ENCODE measurements at places on chromosomes 5 and 9. TPM values are rescaled to one million over a fixed set of nuclear protein-coding genes. Genes with fewer than 3 reads are reported as not detected.

Gene MEF2C
- 1.9 TPM for total RNA-seq

Gene NEUROG1
- not detected for total RNA-seq

Gene TMEFF1
- 1.3 TPM for total RNA-seq

Gene BTNL8
- not detected for total RNA-seq

Gene PCDHA9
- not detected for total RNA-seq

Gene FOXD4
- 0.34 TPM for total RNA-seq
